Stimulated activated CD8-positive, alpha-beta memory T cell treated with anti-CD3 and anti-CD28 coated beads, Interleukin-12 subunit alpha, Interleukin-12 subunit beta, amount 100 ng/mL, for 4 hours (primary cell): ENCODE measurements at places on chromosomes 7 and 10.

- DNase-seq, result no peak
These were observed 123.3 kb downstream of the WDFY4 start for GRCh38 chr10:48807791-48808470.

GRCh38 chr10:121405549-121405948, 192.7 kb downstream of the FGFR2 start:
- no peak for DNase-seq

DNA sequence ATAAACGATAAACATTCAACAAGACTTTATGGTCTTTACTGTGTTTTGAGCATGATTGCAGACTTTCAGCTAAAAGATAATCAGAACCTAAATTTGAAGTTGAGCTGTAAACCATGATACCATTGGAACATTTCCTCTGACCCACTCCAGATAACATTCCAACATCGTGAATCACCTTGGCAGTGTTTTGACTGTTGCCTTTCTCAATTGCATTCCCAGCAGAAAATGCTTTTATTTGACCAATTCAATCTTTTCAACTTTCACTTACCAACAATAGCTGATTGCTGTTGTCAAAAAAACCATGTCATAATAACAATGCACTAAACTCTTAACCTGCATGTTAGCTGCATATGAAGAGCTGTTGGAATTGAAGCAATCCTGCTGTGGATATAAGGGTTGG, 165.5 kb downstream of the MDFIC start:
- DNase-seq, result no peak

- no peak for DNase-seq
These were observed 40.5 kb downstream of the RCC1L start for GRCh38 chr7:75033064-75033463.

DNA sequence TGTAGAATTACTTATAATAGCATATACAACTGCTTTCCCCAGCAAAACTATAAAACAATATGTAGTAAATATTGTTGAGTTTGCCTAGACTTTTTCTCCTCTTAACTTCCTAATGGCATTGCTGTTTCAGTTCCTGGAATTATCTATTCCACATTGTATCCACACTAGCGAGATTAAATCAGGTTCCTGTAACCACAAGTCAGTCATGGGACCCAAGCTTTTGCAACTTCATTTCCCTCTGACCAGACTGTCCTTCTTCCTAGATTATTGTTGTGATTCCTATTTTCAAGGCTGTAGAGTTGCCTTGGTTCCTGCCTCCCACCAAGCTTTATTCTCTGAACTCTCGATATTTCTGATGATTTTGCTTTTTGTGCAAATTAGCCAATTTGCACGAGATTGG, 173.3 kb upstream of the ZNF804B start:
- no peak for DNase-seq

DNA sequence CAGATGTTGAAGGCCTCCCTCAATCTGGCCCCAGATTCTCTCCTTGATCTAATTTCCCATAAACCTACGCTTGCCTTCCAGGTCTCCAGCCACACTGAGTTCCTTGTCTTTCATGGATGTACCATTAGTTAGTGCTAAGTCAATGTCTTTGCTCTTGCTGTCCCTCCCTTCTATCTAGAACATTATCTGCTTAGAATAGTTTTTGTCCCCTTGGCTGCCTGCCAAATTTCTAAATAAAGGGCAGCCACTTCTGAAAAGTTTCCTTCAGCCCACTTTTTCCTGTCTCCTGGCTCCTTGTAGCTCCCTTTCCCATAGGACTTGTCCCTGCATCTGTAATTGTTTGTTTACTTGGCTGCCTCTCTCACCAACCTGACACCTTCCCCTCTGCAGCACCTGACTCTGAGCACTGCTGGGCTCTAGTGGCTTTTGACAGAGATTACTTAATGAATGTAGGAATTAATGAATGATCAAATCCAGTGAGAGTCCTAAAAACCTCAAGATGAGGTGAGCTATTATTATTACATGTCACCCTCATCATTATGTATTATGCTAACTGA, 58.3 kb downstream of the CXCL12 start:
- DNase-seq, result no peak

DNA sequence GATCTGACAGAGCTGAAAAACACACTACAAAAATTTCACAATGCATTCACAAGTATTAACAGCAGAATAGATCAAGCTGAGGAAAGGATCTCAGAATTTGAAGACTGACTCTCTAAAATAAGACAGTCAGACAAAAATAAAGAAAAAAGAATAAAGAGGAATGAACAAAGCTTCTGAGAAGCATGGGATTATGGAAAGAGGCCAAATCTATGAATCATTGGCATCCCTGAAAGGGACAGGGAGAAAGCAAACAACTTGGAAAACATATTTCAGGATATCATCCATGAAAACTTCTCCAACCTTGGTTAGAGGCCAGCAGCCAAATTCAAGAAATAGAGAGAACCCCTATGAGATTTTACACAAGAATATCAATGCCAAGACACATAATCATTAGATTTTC, 804.8 kb upstream of the IGFBP3 start:
- no peak for DNase-seq

GRCh38 chr7:155913719-155914118, 101.5 kb upstream of the SHH start:
- no peak for DNase-seq

DNA sequence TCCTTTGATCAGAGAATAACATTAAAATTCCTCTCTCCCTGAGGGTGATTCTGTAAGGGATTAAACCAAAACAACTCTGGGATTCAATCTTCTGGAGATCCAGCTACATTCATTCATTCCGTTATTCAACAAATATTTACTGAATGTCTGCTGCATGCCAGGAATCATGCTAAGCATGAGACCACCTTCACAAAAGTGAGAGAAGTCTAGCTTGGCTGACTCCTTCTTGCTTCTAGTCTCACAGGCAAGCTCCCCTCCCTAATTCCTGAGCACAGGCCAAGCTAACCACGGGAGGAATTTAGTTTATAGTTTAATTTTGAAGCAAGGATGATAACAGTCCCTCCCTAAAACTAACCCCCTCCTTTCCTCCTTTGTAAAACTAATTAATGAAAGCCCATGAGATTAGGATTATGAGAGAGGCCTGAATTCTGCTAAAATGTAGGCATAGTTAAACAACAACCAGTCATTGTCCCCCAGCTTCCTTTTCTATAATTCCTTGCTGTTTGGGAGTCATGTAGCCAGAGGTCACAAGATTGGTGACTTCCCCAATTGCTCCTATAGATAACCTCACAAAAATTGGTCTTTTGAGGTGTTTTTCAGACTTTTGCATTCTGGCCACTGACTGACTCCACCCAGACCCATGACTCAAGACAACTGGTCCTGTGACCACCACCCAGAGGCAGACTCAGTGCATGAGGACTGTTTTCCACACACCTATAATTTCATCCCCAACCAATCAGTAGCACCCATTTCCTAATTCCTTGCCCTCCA, 113.5 kb downstream of the ITGB8 start:
- no peak for DNase-seq

GRCh38 chr10:91227576-91227975, 7.1 kb downstream of the PCGF5 start:
- no peak for DNase-seq

GRCh38 chr10:103838862-103839518, 16.4 kb downstream of the SH3PXD2A start:
- no peak for DNase-seq

- DNase-seq, result no peak
These were observed 48.2 kb upstream of the CREB5 start for GRCh38 chr7:28364082-28364481.

GRCh38 chr7:14859267-14859666, 43.3 kb downstream of the DGKB start:
- no peak for DNase-seq

DNA sequence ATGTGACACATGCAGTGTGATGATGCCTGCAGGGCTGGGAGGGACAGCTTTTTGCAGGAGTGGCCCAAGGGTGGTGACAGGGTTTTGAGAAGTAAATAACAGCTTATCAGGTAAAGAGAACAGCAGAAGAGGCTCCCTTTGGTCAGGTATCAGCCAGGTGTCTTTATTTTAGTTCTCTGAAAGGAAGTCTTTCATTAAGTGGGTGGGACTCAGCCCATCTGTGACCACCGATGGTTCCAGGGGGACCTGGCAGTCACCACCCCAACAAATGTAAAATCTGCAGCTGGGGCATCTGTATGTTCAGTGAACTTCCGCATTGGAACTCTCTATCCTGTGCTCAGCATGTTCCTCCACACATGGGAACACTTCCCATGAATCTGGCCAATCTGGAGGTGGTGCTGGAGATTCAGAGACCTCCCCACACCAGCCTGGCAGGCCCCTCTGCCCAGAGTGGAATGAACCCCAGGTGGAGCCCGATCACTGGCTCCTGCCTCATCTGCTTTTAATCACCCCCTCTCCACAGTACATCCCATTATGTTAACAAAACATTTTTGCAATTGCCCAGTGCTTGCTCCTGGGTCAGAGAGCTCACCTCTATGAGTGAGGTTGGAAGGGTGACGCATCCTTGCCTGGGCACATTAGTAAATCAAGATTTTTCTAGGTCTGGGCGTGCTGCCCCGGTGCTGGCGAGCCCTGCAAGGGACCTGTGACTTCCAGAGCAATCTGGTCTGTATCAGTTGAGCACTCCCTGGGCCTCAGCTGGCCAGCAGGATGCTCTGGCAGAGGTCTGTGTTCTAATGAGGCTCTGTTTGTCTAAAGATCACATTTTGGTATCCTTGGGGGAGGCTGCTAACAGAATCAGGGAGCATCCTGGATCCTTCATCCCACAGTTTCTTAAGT, 140.4 kb upstream of the GDF10 start:
- DNase-seq, result no peak

DNA sequence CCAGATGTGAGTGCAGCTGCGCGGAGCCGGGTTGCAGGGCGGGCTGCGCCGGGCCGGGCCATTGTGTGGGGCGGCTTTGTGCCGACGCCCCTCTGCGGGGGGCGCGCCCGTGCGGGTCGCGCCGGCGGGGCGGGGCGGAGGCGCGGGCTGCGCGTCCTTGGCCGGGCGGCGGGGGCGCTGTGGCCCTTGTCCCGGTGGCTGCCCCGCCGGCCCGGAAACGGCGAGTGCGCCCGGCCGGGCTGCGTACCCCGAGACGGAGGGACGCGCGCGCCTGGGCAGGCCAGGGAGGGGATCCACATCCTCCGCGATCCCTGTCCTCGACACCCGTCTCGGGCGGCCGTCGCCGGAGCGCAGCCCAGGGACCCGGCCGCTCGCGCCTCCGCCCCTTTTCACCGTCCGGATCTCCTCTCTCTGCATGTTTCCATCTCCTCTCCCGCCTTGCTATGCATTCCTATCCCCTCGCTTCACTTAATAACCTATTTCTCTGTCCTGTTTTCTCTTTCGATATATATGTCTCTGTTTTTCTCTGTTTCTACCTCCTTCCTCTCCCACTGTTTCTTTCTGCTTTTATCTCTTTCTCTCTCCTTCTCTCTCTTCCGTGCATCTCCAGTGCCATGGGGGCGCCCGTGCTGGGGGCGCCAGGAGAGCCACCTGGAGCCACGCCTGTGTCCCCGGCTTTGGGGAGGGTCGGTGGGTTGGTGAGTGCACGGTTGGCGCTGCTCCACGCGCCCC, 765 bp downstream of the PFKFB3 start:
- DNase-seq, result peak; percentile 53

DNA sequence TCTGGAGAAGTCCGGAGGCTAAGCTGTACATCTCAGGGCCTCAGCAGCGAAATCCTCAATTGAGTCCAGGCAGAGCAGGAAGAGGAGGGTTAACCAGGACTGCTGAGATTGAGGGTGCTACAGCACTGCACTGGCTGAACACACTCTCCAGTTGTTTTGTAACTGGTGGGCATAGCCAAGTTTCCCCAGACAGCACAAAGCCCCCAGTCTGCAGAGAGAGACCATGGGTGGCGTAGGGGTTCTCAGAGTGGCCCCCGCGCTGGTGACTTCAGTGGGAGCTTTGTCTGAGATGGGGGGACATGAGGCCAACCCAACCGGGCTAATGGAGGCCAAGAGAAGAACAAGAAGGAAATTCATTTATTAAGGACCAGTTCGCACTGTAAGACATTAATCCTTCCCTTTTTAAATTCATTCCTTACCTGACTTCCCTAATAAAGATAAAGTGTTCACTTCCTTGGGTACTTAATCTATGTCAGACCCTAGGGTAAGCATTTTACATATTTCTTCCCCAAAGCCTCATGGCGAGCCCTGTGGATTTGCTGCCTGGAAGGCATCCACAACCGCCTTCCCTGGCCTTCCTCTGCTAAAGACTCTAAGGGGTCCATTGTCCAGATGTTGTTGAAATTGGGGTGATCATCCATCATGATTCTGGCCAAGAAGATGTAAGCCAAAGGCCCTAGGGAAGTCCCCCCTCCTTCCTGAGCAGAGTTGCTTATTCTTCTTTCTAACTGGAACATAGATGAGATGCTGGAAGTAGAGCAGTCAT, 121.4 kb upstream of the CHST15 start:
- DNase-seq, result no peak

- DNase-seq, result no peak
These were observed at the start of gene LDB3 for GRCh38 chr10:86668297-86669165. TSS of gene LDB3 (plus strand) at chr10:86668511. CDS start at chr10:86668692, 181 bp downstream.

GRCh38 chr10:75994357-75995040, 563.1 kb downstream of the LRMDA start:
- no peak for DNase-seq

GRCh38 chr7:80835251-80835650, 83.6 kb downstream of the SEMA3C start:
- DNase-seq, result no peak

DNA sequence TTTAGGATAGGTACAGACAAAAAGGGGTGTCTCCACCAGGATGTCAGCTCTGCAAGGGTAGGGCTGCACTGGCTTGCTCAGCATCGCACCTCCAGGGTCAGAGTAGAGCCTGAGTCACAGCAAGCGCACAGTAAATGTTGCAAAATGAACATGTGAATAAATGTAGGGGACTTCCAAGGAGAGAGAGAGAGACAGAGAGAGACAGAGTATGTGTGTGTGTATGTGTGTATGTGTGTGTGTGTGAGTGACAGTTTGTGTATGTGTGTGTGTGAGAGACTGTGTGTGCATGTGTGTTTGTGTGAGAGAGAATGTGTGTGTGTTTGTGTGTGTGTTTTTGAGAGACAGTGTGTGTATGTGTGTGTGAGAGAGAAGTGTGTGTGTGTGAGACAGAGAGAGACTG, 163.3 kb downstream of the RPS24 start:
- no peak for DNase-seq

DNA sequence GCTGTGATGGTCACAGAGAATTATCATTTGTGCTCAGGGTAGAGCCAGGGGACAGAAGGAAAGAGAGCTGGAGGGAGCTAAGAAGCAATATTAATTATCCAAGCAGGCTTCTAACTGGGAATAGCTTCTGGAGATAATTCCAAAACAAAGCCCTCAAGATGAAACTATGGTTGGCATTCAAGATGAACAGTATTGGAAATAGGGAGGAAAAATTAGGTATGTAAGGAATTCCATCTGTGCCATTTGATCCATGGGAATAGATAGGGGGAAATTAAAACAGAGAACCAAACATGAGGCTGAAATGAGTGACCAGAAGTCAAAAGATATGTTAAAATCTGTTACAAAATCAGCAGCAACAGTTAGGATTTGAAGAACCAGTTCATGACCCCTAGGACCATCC, 75.3 kb downstream of the NDUFB2 start:
- no peak for DNase-seq

- DNase-seq, result no peak
These were observed 191.8 kb downstream of the PTPRN2 start for GRCh38 chr7:158395780-158396278.

GRCh38 chr7:19816128-19816527, 42.7 kb upstream of the TMEM196 start:
- DNase-seq, result no peak

GRCh38 chr7:104862719-104863118, 151.3 kb upstream of the KMT2E start:
- no peak for DNase-seq

- no peak for DNase-seq
These were observed 178.4 kb downstream of the NSUN6 start for GRCh38 chr10:18472977-18473376.

GRCh38 chr7:26609532-26609931, 254.9 kb downstream of the SKAP2 start:
- no peak for DNase-seq

GRCh38 chr7:50594136-50594535, 28.9 kb upstream of the DDC start:
- DNase-seq, result no peak
